Lower lobe of right lung (tissue), 2 donors: ENCODE measurements at places on chromosomes 13 and 19. TPM values are rescaled to one million over a fixed set of nuclear protein-coding genes. Genes with fewer than 3 reads are reported as not detected.

GRCh38 chr13:53417601-53418000 lies 389.0 kb downstream of the OLFM4 start:
- H3K4me1 ChIP-seq = no peaks in the 10 kb centered on the region
- H3K4me3 ChIP-seq = no peak overlapping the region
- H3K27ac ChIP-seq = no peak overlapping the region

DNA sequence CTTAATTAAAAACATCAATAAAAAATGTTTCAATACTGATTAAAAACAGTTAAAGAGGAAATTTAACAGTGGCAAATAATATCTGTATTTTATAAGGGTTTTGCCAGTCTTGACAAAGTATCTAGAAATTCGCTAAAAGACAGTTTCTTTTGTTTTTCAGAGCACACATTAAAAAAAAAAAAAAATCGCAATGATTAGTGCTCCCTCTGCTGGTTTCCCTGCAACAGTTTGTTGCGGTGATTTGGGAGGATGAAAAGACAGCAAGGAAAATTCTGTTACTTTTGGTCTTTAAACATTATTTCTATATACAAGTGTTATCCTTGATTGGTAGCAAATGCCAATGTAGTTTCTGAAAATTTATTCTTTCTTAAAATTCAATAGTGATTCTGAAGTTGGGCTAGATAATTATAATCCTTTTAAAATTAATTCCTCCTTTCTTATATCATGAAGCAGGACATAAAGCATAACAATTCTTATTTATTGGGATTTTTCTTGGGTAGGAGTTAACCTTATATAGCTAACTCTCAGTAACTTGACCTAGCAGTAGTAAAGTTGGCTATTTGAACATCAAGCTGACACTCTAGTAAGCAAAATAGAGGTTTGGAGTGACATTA lies 23.1 kb upstream of the SPRY2 start:
- no peak for DNase-seq
- H3K27ac ChIP-seq = no peak overlapping the region
- H3K4me1 ChIP-seq = peaks cover 10% of the 10 kb centered on the region
- H3K27me3 ChIP-seq = no peaks in the 10 kb centered on the region
- no peak overlapping the region for H3K4me3 ChIP-seq

- H3K4me1 ChIP-seq = peaks cover 21% of the 10 kb centered on the region
- H3K27me3 ChIP-seq = peaks cover 10% of the 10 kb centered on the region
- H3K4me3 ChIP-seq = no peak overlapping the region
Measured at GRCh38 chr13:109790942-109791605, 4.7 kb upstream of the IRS2 start.

DNA sequence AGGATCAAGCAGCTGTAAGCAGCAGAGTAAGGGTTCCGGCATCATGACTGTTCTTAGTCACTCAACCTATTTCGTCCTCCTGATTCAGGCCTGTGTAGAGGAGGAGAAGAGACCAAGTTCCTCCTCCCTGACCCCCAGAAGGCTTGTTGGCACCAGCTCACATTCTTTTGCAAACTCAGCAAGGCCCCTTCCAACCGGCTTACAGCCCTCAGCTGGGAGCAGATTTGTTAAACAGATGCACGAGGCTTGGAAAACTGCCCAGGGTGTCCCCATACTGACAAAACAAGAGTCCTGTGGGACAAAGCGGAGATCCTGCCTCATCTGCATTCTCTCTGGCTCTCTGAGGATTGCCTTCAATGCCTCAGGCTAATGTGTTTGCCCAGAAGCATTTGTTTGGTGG lies 113.2 kb upstream of the SOX21 start:
- no peaks in the 10 kb centered on the region for H3K36me3 ChIP-seq
- H3K4me1 ChIP-seq = no peaks in the 10 kb centered on the region
- H3K27ac ChIP-seq = no peak overlapping the region
- H3K4me3 ChIP-seq = no peak overlapping the region
- H3K27me3 ChIP-seq = no peaks in the 10 kb centered on the region

Gene ZNF844
- 11.7 TPM for total RNA-seq

DNA sequence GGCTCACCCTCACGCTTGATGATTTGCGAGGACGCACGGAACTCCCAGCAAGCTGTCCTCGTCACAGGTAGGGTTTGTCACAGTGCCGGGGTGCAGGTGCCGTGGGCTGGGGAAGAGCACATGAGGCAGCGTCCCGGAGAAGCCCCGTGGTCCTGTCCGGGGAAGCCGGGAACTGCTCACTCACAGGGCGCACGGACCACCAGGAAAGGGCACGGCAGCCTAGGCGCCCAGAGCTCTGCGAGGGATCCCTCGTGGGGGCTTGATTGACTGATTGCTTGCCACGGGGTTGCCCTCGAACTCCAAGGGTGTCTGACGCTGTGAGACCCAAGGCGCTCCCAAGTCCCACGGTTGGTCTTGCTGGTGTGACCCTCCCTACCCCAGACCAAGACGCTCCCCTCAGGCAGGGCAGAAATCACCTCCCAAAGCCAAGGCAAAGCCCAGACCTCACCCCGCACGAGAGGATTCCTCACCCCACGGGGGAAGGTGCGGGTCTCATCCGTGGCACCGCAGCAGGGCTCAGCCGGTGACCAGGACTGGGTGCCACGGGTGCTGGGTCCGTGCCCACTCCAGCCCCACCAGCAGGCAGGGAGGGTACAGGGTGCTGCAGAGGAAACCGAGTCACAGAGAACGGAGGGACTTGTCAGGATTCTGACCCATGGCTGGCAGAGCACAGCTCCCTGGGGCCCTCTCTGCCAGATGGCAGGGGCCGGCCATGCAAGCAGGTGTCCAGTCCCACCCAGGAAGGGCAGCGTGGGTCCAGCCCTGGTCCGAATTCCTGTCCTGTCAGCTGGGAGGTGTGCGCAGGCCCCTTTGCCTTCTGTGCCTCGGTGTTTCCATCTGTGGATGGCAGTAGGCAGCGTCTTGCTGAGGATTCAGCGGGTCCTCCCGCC lies 7.7 kb downstream of the C2CD4C start:
- DNase-seq = peak; percentile 36
- H3K36me3 ChIP-seq = no peaks in the 10 kb centered on the region
- no peak overlapping the region for H3K27ac ChIP-seq
- no peaks in the 10 kb centered on the region for H3K4me1 ChIP-seq
- H3K27me3 ChIP-seq = peaks cover 42% of the 10 kb centered on the region

Gene ADAT3
- 6.2 TPM for total RNA-seq

DNA sequence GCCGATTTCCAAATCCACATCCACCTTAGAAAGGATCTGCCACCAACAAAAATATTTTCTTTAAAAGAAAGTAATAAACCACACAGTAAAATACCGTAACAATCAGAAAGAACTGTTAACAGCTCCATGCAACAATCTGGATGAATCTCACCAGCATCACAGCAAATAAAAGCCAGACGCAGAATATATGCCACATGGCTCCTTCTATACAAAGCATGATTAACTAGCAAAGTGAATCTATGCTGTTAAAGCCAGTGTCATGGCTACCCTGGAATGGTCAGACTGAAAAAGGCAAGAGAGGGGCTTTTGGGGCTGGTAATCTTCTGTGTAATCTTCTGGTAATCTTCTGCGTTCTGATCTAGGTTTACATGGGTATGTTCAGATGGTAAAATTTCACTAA lies 81.3 kb downstream of the SACS start:
- no peak overlapping the region for H3K4me3 ChIP-seq
- H3K27me3 ChIP-seq = no peaks in the 10 kb centered on the region
- H3K27ac ChIP-seq = no peak overlapping the region
- no peaks in the 10 kb centered on the region for H3K4me1 ChIP-seq
- no peak for DNase-seq
- H3K36me3 ChIP-seq = peaks cover 43% of the 10 kb centered on the region

GRCh38 chr13:75920536-75920935 lies 284.4 kb downstream of the LMO7 start:
- DNase-seq = no peak
- H3K36me3 ChIP-seq = no peaks in the 10 kb centered on the region

Gene ISYNA1
- total RNA-seq = 30.6 TPM

GRCh38 chr19:56014765-56015164 lies 28.2 kb downstream of the NLRP5 start:
- no peak overlapping the region for H3K27ac ChIP-seq
- no peak overlapping the region for H3K4me3 ChIP-seq
- H3K36me3 ChIP-seq = no peaks in the 10 kb centered on the region
- H3K4me1 ChIP-seq = no peaks in the 10 kb centered on the region
- no peak for DNase-seq
- H3K27me3 ChIP-seq = no peaks in the 10 kb centered on the region

- peaks cover 15% of the 10 kb centered on the region for H3K36me3 ChIP-seq
- peaks cover 41% of the 10 kb centered on the region for H3K4me1 ChIP-seq
- no peak overlapping the region for H3K4me3 ChIP-seq
- H3K27ac ChIP-seq = no peak overlapping the region
Measured at GRCh38 chr19:17097593-17098126, 22.1 kb downstream of the MYO9B start.

DNA sequence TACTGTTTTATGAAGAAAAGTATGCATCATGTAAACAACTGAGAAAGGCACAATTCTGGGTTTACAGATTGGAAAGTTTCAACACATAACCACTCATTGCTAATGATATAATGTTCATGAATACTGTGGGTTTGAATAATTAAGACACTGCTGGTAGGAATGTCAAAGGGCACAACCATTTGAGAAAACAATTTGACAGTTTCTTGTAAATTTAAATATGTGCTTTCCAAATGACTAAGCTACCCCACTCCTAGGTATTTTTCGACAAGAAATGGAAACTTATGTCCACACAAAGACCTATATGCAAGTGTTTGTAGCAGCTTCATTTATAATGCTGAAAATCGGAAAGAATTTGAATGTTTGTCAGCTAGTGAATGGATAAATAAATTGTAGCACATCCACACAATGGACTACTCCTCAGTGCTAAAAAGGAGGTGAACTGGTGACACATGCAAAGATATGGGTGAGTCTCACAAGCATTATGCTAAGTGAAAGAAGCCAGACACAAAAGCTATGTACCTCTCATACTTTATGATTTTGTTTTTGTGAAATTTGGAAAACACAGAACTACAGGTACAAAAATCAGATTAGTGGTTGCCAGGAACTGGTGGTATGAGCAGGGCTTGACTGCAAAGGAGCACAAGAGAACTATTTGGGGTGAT lies 44.8 kb upstream of the FLT1 start:
- H3K27me3 ChIP-seq = no peaks in the 10 kb centered on the region
- DNase-seq = no peak
- H3K4me1 ChIP-seq = no peaks in the 10 kb centered on the region
- no peak overlapping the region for H3K27ac ChIP-seq

GRCh38 chr13:79807554-79807953 lies 326.6 kb downstream of the NDFIP2 start:
- H3K27ac ChIP-seq = no peak overlapping the region
- DNase-seq = no peak
- H3K4me1 ChIP-seq = peaks cover 5% of the 10 kb centered on the region
- H3K4me3 ChIP-seq = no peak overlapping the region
- H3K36me3 ChIP-seq = no peaks in the 10 kb centered on the region

DNA sequence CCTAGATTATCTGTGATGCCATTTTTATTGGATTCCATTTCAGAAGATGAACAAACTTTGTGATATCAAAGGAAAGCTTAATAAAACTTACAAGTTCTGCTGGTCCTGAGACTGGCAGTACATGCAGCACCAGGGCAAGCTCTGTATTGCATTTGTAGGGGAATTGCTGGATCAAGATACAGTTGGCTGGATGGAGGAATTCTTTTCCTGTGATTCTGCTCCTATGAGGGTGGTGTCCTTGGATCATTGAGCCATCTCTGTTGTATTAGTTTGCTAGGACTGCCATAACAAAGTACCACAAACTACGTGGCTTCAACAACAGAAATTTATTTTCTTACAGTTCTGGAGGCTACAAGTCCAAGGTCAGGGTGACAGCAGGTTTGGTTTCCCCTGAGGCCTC lies 33.9 kb upstream of the CSNK1A1L start:
- DNase-seq = no peak
- no peaks in the 10 kb centered on the region for H3K4me1 ChIP-seq
- H3K27me3 ChIP-seq = no peaks in the 10 kb centered on the region
- no peak overlapping the region for H3K27ac ChIP-seq
- no peaks in the 10 kb centered on the region for H3K36me3 ChIP-seq

GRCh38 chr13:110330491-110331011 lies 23.5 kb downstream of the COL4A2 start:
- no peaks in the 10 kb centered on the region for H3K27me3 ChIP-seq
- H3K4me1 ChIP-seq = peaks cover 19% of the 10 kb centered on the region
- DNase-seq = no peak

- no peaks in the 10 kb centered on the region for H3K27me3 ChIP-seq
- no peak for DNase-seq
- H3K27ac ChIP-seq = no peak overlapping the region
- H3K4me1 ChIP-seq = no peaks in the 10 kb centered on the region
Measured at GRCh38 chr13:44739539-44739938, 163.4 kb upstream of the TSC22D1 start.

- no peaks in the 10 kb centered on the region for H3K4me1 ChIP-seq
- H3K27me3 ChIP-seq = no peaks in the 10 kb centered on the region
- H3K4me3 ChIP-seq = no peak overlapping the region
- DNase-seq = no peak
- H3K27ac ChIP-seq = no peak overlapping the region
Measured at GRCh38 chr13:41506312-41506711, 49.0 kb downstream of the RGCC start.

GRCh38 chr13:111361046-111361872 lies 40.8 kb downstream of the TEX29 start:
- H3K27me3 ChIP-seq = peaks cover 5% of the 10 kb centered on the region
- H3K27ac ChIP-seq = no peak overlapping the region
- DNase-seq = no peak
- no peak overlapping the region for H3K4me3 ChIP-seq

GRCh38 chr19:2328401-2329148 lies at the start of the genes LSM7 and SPPL2B:
Gene LSM7 (minus strand): TSS chr19:2328586. CDS start chr19:2328566, 20 bp downstream.
Gene SPPL2B (plus strand): TSS chr19:2328684. CDS start chr19:2328710, 26 bp downstream.
- H3K4me1 ChIP-seq = peaks cover 51% of the 10 kb centered on the region
- peak within 1 kb of the TSS; percentile 84 for H3K27ac ChIP-seq
- peaks cover 21% of the 10 kb centered on the region for H3K36me3 ChIP-seq
- no peaks in the 10 kb centered on the region for H3K27me3 ChIP-seq

DNA sequence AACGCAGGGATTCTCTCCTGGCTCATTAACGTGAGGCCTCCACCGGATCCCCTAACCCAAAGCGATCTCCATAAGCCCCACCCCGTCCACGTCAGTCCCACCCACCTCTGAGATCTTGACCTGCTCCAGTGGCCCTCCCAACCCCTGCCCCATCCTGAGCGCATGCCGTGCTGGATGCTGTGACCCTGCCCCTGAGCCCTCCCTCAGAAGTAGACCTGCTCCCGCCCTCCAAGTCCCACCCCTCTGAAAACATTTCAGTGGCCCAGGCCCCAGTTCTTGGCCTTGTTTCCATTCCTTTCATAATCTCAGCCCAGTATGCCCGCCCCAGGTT lies 19.9 kb downstream of the LMTK3 start:
- H3K36me3 ChIP-seq = no peaks in the 10 kb centered on the region
- H3K27ac ChIP-seq = no peak overlapping the region
- peaks cover 5% of the 10 kb centered on the region for H3K27me3 ChIP-seq
- DNase-seq = no peak
- H3K4me1 ChIP-seq = peaks cover 50% of the 10 kb centered on the region
- no peak overlapping the region for H3K4me3 ChIP-seq

Gene TUBB4A
- total RNA-seq = 1.2 TPM

Gene NPAS1
- 1.8 TPM for total RNA-seq

DNA sequence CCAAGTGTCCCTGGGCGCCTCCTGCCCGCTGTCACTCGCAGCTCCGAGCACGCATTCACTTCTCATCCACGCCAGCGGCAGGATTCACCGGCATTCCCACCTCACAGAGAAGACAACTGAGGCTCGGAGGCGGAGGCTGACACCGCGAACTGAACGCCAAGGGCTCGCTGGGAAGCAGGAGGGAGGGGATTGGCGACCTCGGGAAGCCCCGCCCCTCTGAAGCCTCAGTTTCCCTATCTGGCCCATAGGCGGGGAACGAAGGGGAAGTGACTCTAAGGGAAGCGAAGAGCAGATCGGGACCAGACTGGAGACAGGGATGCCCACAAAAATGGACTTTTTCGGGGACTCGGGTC lies 256 bp downstream of the MICOS13 start:
- H3K4me1 ChIP-seq = peaks cover 16% of the 10 kb centered on the region
- H3K27ac ChIP-seq = peak overlapping the region; percentile 93
- peak overlapping the region; percentile 96 for H3K4me3 ChIP-seq
- peaks cover 17% of the 10 kb centered on the region for H3K36me3 ChIP-seq
- peak; percentile 68 for DNase-seq
- H3K27me3 ChIP-seq = no peaks in the 10 kb centered on the region
